ENCODE measurements at places on chromosomes 5 and 9. TPM values are rescaled to one million over a fixed set of nuclear protein-coding genes. Genes with fewer than 3 reads are reported as not detected.

Gene RXRA
- 80.6 TPM for total RNA-seq

GRCh38 chr5:119280380-119280779 lies 75.4 kb upstream of the TNFAIP8 start:
- H3K27me3 ChIP-seq: no peaks in the 10 kb centered on the region
- no peaks in the 10 kb centered on the region for H3K4me1 ChIP-seq
- DNase-seq: no peak
- H3K4me3 ChIP-seq: no peak overlapping the region

- no peak for DNase-seq
- no peak overlapping the region for H3K27ac ChIP-seq
- no peaks in the 10 kb centered on the region for H3K27me3 ChIP-seq
These were observed 57.4 kb downstream of the CFAP95 start for GRCh38 chr9:69877852-69878514.

DNA sequence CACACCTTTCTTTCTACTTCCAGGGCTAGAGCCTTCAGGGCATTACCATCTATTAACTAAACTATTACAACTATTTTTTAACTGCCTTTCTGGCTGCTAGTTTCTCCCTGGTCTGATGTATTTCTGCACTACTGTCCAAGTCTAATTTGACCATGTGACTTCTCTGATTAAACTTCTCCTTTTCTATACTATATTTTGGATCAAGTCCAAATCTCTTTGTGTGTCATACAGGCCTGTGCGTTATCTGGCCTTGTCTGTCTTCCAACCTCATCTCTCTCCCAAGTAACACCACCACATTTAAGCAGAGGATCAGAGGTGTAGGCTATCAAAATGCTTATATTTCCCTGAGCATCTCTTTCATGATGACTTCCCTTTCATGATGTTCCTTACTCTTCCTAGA lies 47.2 kb upstream of the OR13F1 start:
- no peaks in the 10 kb centered on the region for H3K4me1 ChIP-seq
- no peaks in the 10 kb centered on the region for H3K27me3 ChIP-seq
- H3K4me3 ChIP-seq: no peak overlapping the region
- no peaks in the 10 kb centered on the region for H3K36me3 ChIP-seq

Gene ASPN
- 7.5 TPM for total RNA-seq

DNA sequence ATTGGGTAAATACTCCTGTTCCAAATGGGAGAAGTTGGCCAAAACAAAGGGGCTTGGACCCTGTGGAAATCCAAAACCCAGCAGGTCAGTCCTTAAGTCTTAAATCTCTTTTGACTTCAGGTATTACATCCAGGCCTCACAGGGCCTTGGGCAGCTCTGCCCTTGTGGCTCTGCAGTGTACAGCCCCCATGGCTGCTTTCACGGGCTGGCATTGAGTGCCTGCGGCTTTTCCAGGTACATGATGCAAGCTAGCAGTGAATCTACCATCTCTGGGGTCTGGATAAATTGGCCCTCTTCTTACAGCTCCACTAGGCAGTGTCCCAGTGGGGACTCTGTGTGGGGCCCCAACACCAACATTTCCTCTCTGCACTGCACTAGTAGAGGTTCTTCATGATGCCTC lies 308.5 kb upstream of the ARRDC3 start:
- DNase-seq: no peak
- H3K27ac ChIP-seq: no peak overlapping the region
- H3K27me3 ChIP-seq: no peaks in the 10 kb centered on the region
- H3K4me3 ChIP-seq: no peak overlapping the region
- H3K36me3 ChIP-seq: no peaks in the 10 kb centered on the region

Measured in upper lobe of right lung (tissue), 1 donor.